Testis (tissue), 5 donors: ENCODE measurements at places on chromosomes 5 and 9.

DNA sequence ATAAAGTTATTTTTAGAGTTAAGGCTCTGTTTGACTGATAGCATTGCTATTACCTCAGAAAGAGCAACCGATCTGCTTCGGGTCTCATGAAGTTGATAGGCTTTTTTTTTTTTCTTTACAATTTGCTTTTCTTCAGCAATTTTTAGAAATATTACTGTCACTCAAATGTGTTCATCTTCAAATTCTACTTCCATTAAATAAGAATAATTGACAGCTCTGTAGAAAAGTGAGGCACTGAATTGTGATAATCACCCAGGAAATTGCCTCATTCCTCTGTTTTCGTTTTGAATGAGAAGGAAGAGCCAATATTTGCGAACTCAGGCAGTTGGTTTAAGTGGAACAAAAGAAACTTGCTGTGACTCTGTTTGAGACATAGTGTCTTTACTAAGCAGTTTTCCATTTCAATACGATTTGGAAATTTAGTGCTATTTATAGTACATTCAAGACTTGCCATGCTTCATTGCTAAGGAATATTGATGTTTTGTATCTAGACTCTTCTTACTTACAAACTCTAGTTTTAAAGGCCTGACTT is 700.5 kb upstream of the CDH10 start:
- DNase-seq = no peak

DNA sequence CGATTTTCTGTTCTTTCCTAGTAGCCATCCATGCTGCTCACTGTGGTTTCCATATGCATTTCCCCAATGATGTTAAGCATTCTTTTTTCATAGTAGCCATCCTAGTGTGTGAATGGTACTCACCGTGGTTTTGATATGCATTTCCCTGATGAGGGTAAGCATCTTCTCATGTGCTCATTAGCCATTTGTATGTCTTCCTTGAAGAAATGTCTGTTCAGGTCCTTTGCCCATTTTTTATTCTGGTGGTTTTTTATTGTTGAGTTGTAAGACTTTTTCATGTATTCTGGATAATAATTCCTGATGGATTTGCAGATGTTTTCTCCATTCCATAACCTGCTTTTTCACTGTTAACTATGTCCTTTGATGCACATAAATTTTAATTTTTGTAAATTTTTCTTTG is 108.0 kb downstream of the EHMT1 start:
- DNase-seq = no peak

- DNase-seq = no peak
Measured at GRCh38 chr9:127264462-127265219, at the start of gene GARNL3. TSS of gene GARNL3 (plus strand) at chr9:127264774. CDS start at chr9:127264878, 104 bp downstream.

GRCh38 chr9:120478208-120478607 is 101.8 kb downstream of the CDK5RAP2 start:
- DNase-seq = no peak

- DNase-seq = no peak
Measured at GRCh38 chr9:107086460-107086859, 196.6 kb upstream of the RAD23B start.

DNA sequence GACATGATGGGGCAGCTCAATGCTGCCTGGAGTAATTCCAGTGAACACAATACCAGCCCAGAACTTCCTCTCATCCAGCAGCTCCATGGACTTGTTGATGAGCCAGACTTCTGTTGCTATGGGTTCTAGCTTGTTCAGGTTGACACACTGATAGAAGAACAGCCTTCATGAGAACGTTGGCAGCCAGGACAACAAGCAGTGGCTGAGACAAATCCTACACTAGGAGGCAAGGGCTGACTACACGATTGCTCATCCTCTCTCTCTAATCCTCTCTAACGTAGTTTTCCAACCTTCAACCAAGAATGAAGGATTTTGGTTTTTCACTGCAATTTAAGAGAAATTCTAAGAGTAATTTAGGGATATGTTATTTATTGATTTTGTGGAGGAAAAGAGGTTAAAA is 67.8 kb downstream of the NIPSNAP3B start:
- no peak for DNase-seq

DNA sequence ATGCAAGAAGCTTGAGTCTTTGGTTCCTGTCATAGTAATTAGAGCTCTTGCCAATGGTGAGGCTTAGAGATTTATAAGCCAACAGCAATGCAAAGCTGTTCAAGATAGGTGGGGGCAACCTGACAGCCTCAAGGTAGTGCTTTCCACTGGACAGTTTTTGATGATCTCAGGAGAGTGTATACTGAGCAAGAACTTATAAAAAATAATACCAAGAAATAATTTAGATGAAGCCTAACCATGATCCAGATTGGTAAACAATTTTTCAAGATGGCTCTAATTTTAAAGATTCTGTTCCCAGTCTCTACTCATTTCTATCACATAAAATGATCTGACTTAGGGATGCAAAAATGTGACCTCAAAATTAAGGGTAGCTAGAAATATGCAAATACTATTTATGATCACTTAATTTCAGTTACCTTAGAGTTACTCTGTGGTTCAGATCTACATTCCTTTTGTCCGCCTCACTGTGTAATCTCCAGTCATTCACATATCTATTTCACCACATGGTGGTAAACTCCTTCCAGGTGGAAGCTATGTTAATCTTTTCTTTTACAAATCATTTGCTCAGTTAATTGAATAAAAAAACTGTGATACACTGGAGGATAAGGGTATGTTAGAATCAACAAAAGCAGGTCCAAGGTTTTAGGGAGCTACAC is 1228.0 kb upstream of the C9orf72 start:
- no peak for DNase-seq

- no peak for DNase-seq
Measured at GRCh38 chr5:142613271-142613671, 72.6 kb downstream of the FGF1 start.

- no peak for DNase-seq
Measured at GRCh38 chr5:93395971-93396379, 185.0 kb downstream of the NR2F1-AS1 start.

- peak; percentile 72 for DNase-seq
Measured at GRCh38 chr9:127214421-127215267, 49.9 kb upstream of the GARNL3 start.

- peak; percentile 65 for DNase-seq
Measured at GRCh38 chr9:91589101-91589553, 165.5 kb upstream of the NFIL3 start.

GRCh38 chr5:153674356-153674755 is 183.9 kb downstream of the GRIA1 start:
- DNase-seq = no peak

DNA sequence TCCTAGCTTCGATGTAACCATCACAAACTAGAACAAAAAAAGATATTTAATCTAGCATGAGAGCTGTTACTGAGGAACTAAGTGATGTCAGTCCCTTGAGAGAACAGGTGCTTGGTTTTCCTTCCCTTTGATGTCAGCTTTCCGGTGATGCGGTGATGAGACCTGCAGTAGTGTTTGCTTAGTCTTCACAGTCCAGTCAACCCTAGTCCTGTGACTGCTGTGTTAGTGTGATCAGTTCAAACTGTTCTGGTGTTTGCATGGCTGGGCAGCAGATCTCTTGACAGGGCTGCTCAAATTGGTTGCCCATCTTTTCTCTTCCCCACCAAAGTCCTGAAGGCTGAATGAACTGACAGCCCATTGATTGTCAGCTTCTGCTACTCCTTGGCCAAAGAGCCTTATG is 608.6 kb upstream of the DAB2 start:
- no peak for DNase-seq

DNA sequence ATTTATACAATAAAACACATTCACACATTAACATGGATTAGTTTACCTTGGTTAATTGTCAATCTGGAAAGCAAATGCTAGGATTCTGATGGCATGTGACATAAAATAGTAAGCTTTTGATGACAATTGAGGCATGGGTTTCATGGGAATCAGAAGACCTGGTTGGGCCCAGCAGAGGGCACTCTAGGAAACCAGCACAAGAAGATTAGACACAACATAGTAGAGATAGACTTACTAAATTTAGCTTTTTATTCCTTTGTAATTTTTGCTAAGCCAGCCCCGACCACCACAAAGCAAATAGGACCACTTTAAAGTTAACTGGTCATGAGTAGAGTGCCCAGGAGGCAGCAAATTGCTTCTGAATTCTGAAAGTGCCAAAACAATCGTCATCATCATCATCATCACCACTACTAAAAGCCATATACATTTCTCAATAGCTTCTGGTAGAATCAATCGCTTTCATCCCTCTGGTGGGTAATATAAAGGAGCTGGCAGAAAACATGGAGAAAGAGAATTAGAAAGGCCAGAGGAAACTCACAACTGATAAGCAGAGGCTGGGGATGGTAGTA is 163.2 kb downstream of the ARRDC3 start:
- peak; percentile 53 for DNase-seq
